ENCODE measurements at places on chromosomes 5 and 9. TPM values are rescaled to one million over a fixed set of nuclear protein-coding genes. Genes with fewer than 3 reads are reported as not detected.

The CD180 gene
- total RNA-seq = not detected

The FOXD4L6 gene
- not detected for total RNA-seq

The FIBCD1 gene
- total RNA-seq = 6.5 TPM

The FOXD1 gene
- total RNA-seq = 17.4 TPM

The IRX2 gene
- 1.6 TPM for total RNA-seq

The TMEM38B gene
- total RNA-seq = 17.3 TPM

The SVEP1 gene
- total RNA-seq = 1.8 TPM

The PIGO gene
- total RNA-seq = 39.0 TPM

The HAVCR2 gene
- 0.39 TPM for total RNA-seq

The COQ4 gene
- 63.2 TPM for total RNA-seq

The GRIA1 gene
- total RNA-seq = not detected

The MLANA gene
- not detected for total RNA-seq

The PCDHA10 gene
- 0.01 TPM for total RNA-seq

The MARCOL gene
- total RNA-seq = not detected

The CARD9 gene
- 0.53 TPM for total RNA-seq

Data from A549 treated with CORT108297 at 1 μM for 4 hours (cell line).